ENCODE measurements at places on chromosomes 16 and 17. TPM values are rescaled to one million over a fixed set of nuclear protein-coding genes. Genes with fewer than 3 reads are reported as not detected.

- no peak for DNase-seq
Measured at GRCh38 chr16:11245988-11246387, 10.0 kb downstream of the SOCS1 start.

GRCh38 chr17:74678541-74678940, 34.2 kb downstream of the CD300LF start:
- DNase-seq = no peak

- no peak for DNase-seq
Measured at GRCh38 chr17:44941712-44942331, 5.8 kb downstream of the KIF18B start.

DNA sequence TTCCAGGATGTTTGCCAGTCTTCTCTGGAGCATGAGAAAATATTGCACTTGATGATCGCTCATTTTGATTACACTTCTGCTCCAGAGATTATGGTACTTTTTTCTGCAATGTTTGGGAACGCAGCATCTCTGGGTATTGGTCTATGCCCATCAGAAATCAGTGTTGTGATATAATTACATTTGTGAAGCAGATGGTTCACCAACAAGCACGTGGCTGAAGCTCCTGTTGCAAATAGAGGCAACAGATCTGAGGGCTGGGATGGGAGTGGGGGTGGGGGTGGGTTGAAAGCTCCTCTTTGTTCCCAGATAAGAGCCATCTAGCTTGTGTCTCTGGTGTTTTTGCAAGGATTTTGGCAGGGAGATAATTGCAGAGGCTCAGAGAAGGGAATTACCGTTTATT, 252.3 kb downstream of the SHISA9 start:
- no peak for DNase-seq

GRCh38 chr16:2033057-2033908, 6.6 kb downstream of the NHERF2 start:
- no peak for DNase-seq

Gene SYT17
- 16.4 TPM for total RNA-seq
